ENCODE measurements at places on chromosomes 13 and 19. TPM values are rescaled to one million over a fixed set of nuclear protein-coding genes. Genes with fewer than 3 reads are reported as not detected.

Gene OR7D2
- 0.08 TPM for total RNA-seq

DNA sequence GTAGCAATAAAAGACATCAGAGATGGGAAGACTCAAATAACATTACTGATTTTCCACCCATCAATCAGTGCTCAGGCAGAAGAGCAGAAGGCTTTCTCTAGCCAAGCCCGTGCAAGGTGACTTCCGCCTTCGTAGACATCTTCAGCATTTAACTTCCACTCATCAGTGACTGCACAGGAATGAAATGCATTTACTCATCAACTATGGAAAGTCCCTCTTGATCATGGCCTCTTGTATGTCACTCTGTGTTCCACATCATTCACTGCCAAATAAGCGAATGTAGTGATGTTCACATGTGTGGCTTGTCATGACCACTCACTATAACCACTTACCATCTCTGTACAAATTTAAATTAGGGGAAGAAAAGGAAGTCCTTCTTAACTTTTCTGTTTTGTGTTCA is 49.4 kb downstream of the SACS start:
- no peak for DNase-seq

Gene CEACAM19
- total RNA-seq, result 2.8 TPM

Gene FLT3LG
- 4.7 TPM for total RNA-seq

DNA sequence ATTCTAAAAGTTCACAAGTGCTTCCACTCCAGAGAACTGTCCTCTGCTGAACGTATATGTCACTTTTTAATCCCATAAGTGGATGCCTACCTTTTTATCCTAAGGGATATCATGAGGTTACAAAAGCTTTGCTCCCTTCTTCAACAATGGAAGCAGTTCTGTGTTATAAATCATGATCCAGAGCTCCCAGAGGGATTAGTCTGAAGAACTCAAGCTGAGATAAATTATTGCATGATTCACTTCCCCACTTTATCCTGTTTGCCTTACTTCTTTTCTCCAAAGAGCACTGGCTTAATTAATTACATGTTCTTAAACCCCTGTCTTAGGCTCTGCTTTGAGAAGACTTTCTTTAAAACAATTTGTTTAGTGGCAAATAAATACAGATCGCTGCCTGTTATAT is 246.7 kb downstream of the PCDH17 start:
- DNase-seq, result no peak

- DNase-seq, result no peak
Measured at GRCh38 chr13:84812078-84812477, 929.8 kb upstream of the SLITRK1 start.

- DNase-seq, result no peak
Measured at GRCh38 chr13:31000889-31001288, 68.4 kb downstream of the TEX26 start.

Gene PSG4
- not detected for total RNA-seq

- DNase-seq, result no peak
Measured at GRCh38 chr13:95620825-95621498, 23.5 kb downstream of the DZIP1 start.

All from Right ventricle myocardium inferior (tissue), 1 donor.